ENCODE measurements at places on chromosomes 3 and 15.
A peak's percentile ranks its signal among the peaks of the same experiment; 100 is the strongest.

DNA sequence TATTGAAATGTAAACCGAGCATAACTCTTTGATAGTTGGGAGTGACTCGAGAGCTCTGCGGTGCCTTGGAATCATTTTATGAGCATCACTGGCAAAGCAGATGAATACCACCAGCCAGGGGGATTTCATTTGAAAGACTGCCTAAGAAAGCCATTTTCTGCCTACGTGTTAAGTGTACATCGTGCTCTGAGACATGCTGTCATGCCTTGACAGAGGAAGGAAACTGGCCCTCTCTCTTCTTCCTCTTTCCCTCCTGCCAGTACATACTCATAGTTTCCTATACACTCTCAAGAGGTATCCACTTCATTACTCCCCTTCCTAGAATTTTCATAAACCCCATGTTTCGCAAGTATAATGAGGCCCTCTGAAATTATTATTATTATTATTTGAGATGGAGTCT, 8.8 kb downstream of the BCL2A1 start:
- DNase-seq, result no peak

DNA sequence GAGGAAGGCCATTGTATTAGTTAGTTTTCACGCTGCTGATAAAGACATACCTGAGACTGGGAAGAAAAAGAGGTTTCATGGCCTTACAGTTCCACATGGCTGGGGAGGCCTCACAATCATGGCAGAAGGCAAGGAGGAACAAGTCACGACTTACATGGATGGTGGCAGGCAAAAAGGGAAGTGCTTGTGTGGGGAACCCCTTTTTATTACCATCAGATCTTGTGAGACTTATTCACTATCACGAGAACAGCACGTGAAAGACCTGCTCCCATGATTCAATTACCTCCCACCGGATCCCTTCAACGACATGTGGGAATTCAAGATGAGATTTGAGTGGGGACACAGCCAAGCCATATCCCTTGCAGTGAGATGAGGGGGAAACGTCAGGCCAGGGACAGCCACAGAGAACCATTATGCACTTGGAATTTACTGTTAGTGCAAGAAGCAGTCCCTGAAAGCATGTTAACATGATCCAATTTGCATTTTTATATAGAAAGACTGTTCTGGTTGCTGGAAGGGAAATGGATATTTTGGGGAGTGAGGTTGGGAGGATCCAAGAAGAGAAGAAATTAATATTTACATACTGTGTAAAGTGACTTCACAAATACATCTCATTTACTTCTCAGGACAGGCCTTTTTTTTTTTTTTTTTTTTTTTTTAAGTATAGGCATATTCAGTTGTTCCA, 87.1 kb downstream of the ARNT2 start:
- DNase-seq, result no peak

DNA sequence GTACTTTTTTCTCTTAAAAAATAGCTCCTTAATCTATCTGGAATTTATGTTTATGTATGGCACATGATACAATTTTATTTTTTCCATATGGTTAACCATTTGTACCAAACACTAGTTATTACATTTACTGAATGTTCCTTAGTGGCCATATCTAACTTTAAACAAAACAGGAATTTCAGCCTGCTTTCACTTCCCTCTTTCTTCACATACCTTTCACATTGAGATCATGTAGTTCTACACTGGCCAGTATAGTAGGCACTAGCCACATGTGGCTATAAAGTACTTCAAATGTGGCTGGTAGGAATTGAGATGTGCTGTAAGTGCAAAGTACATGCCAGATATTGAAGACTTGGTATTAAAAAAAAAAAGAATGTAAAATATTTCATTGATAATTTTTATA, 4.7 kb upstream of the RYK start:
- no peak for DNase-seq

GRCh38 chr15:60120100-60120499, 116.0 kb downstream of the FOXB1 start:
- DNase-seq, result no peak

GRCh38 chr15:35514759-35515158, 31.2 kb downstream of the DPH6 start:
- no peak for DNase-seq

GRCh38 chr3:17151598-17152373, 267.0 kb downstream of the PLCL2 start:
- DNase-seq, result peak; percentile 74

DNA sequence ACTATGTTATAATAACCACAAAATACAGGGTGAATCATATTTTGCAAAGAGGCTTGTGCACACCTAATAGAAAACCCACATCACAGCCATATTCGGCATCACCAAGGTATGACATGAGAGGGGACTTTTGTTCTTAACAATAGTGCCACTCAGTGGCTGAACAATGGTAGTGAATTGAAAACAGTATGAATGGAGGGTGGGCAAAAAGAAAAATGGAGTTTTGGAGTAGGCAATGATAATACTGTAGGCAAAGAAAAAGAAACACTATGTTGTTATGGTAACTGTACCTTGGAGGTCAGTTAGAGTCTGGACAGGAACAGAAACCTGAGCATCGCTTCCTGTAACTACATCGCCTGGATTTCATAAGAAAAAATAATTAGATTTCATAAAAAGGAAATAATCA, 348.6 kb downstream of the PLCL2 start:
- peak; percentile 8 for DNase-seq

- DNase-seq, result no peak
Measured at GRCh38 chr3:13568515-13569028, 19.6 kb downstream of the FBLN2 start.

GRCh38 chr15:61196711-61197586, 32.2 kb downstream of the RORA start:
- DNase-seq, result no peak

DNA sequence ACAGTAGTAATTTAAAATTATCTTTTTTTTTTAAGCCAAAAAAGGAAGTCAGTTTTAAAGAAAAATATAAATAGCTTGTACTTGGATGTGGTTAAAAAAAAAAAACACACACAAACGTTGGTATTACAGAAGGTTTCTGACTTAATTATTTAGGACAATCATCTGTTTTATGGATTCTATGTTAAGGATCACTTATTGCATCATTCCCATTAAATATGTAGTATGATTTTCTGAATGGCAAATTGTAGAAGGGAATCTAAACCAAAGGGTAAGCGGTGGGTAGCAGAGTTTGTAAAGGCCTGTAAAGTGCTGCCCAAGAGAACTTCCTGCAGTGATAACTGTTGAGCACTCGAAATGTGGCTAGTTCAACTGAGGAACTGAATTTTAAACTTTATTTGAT, 8.0 kb downstream of the SENP2 start:
- DNase-seq, result no peak

DNA sequence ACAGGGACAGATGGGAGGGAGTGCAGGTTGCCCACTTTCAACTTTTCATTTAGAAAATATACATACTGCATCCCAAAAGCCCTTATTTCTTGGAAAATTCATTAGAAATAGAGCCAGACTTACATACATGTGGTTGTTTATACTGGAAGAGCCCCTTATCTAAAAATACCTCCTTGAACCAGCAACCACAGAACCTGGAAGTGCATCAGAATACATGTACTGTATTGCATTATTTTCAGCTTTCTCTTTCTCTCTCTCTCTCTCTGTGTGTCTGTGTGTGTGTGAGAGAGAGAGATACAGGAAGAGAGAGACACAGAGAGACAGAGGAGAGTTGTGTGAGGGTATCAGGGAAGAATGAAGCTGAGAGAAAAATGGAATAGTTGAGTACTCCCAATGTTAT, 29.5 kb upstream of the LSAMP start:
- no peak for DNase-seq

- no peak for DNase-seq
Measured at GRCh38 chr3:8888301-8888915, 74.9 kb downstream of the RAD18 start.

Data from activated CD4-positive, CD25-positive, alpha-beta regulatory T cell (primary cell).